Fibroblast of skin of left biceps (primary cell): ENCODE measurements at places on chromosomes 6 and 20.
A peak's percentile ranks its signal among the peaks of the same experiment; 100 is the strongest.

GRCh38 chr20:52054123-52054522, 137.5 kb downstream of the ZFP64 start:
- DNase-seq = no peak

GRCh38 chr6:163122365-163122764, 292.2 kb upstream of the QKI start:
- no peak for DNase-seq

GRCh38 chr6:122495612-122496011, 24.0 kb upstream of the SERINC1 start:
- no peak for DNase-seq

DNA sequence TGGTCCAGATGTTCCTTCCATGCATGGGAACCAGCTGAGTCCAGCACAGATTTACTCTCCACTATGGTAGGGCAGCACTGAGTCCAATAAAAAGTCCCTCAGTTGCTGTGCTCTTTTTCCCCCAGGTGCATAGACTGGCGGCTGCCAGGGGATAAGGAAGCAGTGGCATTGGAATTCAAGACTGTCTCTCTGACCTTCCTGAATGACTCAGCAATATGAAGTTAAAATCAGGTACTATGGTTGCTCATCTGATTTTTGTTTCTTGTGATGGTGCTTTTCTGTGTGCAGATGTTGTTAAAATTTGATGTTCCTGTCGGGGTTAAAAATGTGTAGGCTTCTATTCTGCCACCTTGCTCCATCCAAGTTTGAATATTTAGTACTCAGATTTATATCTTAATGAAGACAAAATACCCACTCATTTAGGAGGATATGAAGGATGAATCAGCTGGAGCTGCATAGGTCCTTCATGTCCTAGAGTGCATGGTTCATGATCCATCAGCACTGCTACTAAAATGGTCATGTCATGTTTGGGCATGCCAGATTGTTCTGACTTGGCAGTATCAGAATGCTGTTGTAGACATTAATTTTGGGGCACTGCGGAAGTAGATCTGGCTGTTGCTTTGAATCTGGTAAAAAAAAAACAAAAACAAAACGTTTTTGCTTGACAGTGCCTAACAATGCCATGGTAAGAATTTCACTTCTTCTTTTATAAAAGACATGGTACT, 321.2 kb upstream of the MAP3K7 start:
- DNase-seq = no peak

DNA sequence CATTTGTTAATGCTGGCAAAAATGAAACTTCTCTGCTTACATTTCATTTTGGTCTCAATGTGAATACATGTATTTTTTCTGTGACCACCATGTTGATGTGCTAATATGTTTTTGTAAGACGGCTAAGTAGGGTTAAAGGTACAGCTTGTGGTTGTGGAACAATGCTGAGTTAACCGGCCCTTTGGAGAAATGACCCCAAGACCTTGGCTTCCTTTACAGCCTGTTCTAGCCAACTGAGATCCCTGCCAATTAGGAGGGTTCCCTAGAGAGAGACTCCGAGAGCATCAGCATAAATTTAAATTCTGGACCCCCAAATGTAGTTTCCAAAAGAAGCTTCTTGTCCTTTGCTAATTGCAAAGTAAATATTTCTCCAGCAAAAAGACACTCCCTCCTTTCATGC, 44.4 kb downstream of the RSPO3 start:
- DNase-seq = no peak

- DNase-seq = peak; percentile 93
Measured at GRCh38 chr6:108737594-108738546, 110.4 kb upstream of the ARMC2 start.

DNA sequence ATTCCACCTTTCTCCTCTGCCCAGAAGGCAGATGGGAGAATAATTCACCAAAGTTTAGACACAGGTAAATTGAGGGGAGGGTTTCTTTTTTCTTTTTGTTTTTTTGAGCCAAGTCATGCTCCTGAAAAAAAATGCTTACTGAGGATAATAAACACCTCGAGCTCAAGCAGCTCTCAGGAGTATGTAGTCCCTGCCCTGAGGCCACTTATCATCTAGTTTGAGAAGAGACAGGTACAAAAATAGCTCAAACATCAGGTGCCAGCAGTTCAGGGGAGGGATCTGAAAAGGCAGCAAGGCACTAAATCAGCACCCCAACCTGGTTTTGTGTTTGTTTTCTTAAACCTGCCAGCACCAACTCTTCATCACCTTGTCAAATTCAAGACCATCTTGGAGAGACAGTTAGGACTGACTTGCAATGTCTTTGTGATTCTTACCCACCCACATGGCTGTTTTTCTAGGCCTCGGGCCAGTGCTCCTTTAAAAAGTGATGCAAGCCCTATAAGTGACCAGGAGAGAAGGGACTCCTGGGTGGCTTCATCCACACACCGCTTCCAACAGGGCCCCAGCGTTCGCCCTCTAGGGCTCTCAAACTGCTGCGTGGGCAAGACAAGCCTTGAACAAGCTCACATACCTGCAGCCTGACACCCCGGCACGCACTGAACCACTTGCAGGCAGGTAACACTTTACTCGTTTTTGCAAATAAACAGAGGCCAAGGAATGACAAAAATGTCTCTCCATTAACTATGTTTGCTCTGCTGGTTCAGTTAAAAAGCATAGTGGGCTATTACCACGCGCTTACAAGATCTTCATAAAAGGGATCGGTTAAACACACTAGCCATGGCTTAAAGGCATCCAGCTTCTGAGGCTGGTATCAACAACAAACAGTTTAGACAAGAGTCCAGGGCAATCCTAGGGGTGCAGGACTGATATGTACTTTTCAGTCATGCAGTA, 13.9 kb downstream of the JAG1 start:
- no peak for DNase-seq

DNA sequence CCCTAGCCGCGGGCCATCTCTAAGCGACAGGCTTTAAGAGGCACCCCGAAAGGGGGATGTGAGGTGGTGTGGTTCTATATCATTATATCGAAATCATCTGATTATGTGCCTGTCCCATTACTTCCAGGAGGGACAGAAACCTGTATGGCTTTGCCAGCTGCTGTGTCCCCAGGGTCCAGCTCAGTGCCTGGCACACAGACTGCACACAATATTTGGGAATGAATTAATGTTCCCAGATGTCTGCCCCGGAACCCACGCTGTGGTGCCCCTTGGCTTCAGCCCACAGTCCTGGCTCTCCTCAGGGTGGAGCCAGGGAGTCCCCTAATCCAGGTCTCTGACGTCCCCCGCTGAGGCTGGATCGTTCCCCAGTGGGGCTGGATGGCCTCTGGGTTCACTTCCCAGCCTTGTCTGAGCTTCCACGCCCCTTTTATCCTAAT, 8.9 kb upstream of the AHCY start:
- DNase-seq = no peak

DNA sequence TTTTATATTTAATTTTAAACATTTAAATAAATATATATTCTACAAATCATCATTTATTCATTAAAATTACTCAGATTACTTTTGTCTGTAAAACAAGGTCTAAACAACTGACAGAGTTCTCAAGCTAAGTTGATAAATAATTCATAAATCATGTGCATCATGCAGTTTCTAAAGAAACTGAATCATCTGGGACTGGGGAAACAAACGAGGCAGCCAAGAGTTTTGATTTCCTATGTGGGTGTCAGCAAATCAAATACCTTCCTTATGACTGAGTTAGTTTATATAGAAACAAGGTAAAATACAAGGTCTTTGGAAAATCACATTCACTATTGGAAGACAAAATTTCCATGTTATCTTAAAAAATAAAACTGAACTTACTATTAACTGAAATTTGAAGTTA, 149.9 kb upstream of the BEND6 start:
- DNase-seq = no peak

GRCh38 chr6:126657561-126658175, 317.8 kb downstream of the CENPW start:
- DNase-seq = peak; percentile 62

DNA sequence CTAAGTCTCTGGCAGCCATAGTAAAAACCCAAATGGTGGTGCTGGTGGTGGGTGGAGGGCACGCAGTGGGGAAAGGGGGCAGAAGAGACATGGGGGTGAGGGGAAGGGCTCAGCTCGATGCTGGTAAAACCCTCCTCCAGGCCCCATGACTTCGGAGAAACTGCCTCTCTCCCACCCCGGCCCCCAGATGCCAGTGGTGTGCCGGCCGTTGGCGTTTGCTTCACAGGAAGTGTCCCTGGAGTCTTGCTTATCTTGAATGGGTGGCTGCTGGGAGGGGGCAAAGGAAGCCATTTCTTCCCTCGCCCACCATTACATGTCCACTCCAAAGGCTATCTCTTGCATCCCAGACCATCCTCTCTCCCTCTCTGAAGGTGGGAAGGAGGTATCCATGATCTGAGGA, 25.4 kb downstream of the VEGFA start:
- DNase-seq = no peak

DNA sequence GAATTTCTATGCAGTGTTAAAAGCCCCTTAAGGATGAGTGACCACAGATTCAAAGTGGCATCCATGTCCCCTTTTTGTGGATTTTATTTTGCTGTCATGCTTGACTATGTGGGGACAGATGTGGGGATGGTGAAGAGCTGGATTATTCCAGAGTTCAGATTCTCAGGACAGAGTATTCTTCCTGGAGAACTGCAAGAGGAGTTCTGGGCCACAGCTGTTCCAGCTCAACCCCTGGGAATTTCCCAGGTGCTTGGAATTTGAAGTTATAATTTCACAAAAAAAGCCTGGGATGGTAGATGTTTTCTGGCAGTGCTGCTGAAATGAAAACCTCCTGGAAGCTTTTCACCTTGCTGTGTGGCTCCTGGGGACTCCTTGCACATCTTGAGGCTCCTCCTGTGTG, 671.8 kb upstream of the MARCKS start:
- DNase-seq = no peak

DNA sequence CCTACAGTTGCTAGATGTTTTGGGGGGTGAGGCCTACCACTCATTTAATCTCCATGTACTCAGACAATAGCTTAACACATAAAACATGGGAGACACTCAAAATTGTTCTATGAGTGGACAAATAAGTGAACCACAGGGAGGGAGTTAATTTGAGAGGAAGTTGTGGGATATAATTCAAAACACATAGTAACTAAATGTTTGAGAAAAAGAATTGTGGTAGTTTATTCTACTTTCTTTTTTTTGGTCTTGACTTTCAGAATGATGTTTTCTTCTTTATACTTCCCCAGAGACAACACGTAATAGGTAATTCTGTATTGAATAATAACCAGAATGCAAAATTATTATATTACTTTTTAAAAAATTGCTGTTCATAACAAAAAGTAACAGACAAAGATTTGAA, 453.8 kb downstream of the RFPL4B start:
- DNase-seq = no peak

DNA sequence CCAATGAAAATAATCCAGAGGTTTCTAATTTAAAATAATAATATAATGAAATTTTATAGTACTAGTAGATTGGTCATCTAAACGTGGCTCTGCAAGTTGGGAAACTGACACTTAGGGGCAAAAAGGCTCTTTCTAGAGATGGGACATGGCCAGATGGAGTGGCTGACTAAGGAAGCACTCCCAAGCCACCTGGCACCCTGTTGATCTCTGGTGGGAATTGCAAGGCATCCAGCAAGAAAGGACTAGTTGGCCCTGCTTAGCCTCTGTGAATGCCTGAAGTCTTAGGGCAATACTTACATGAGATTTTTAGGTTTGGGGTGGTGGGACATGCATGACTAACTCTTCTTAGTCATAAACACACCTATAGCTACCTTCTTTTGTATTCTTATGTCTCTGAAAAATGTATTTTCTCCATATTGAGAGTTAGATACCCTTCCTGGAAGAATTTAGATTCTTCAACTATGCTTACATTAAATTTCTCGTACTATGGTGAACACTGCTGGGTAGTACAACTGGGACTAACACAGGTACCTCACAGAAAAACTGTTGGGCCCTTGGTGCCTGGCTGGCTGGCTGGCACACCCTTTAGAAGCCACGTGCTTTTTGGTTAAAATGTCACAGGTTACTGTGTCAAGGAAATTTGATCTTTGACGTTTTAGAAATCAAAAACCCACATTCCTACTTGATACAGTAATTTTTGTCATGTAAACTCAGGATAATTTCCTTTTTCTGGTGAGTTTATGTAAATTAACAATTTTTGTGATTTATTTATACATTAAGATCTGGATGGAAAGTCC, 25.0 kb upstream of the SH3BGRL2 start:
- DNase-seq = no peak

DNA sequence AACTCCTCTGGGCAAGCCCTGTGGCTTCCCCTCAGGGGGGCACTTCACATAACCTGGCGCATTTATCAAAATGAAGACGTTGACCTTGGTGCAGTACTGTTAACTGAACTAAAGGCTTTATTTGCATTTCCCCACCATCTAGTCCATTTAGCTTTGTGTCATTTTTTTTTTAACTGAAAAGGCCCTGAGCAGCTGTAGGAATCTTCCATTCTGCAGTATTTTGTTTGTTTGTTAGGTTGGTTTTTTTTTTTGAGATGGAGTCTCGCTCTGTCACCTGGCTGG, 10.7 kb downstream of the TMEM181 start:
- no peak for DNase-seq

GRCh38 chr20:12970372-12970821, 38.4 kb upstream of the SPTLC3 start:
- no peak for DNase-seq

DNA sequence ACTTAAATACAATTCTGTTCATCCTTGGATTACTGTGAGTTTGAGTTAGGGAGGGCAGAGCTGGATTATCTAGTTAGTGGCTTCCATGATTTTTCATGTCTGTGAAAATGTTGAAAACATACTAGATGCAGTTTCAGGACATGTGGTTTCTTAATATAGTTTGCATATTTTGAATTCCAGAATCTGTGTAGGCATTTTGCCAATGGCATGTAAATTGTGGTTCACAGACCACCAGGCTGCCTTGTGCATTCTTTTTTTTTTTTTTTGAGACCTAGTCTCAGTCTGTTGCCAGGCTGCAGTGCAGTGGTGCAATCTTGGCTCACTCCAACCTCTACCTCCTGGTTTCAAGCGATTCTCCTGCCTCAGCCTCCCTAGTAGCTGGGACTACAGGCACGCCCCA, 42.8 kb downstream of the CDC5L start:
- DNase-seq = peak; percentile 81

GRCh38 chr6:50815436-50816114, 3.1 kb upstream of the TFAP2B start:
- DNase-seq = no peak

DNA sequence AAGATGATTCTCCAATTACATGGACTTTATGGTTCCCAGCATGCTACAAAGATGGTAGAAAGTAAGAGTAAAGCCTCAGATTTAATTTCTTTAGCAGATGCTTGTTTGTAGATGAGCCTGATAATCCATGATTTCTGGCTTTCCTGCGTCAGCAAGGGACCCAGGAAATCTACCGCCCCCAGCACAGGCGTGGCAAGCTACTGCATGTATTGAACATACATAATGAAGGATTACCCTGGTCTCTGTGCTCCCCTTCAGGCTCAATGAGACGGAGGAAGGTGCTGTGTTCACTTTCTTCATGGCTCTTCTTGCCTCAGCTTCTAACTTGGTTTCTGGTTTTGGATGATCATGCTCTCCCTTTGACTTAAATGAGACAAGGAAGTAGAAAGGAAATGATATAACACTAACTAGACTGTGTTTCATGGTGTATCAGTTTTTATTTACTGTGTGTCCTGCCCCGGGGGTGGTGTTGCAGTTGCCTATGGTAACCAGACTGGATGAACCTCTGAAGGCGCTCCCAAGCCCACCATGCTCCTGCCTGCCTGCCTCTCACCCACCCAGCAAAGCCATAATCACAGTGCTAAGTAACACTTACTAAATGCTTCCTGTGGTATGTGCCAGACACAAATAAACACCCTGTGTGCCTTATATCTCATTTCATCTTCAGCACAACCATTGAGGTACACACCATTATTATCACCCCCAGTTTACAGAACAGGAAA, 17.9 kb downstream of the GCM1 start:
- DNase-seq = no peak
